ENCODE measurements at places on chromosomes 2 and 18.
A peak's percentile ranks its signal among the peaks of the same experiment; 100 is the strongest.

DNA sequence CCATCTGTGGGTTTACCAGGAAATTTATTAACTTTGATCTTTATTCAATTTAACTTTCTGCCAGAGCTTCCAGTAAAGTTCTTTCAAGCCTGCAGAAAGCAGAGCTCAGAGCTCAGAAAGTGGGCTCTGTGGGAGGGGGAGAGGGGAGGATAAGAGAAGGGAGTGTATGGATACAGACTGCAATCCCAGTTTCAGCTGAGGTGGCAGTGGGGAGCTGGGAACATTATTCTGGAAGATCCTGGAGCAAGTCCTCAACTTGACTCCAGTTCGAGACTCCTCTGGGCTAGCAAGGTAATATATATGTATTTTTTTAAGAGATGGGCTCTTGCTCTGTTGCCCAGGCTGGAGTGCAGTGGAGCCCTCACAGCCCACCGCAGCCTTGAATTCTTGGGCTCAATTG is 108.9 kb upstream of the NABP1 start:
- peak; percentile 35 for ATAC-seq

DNA sequence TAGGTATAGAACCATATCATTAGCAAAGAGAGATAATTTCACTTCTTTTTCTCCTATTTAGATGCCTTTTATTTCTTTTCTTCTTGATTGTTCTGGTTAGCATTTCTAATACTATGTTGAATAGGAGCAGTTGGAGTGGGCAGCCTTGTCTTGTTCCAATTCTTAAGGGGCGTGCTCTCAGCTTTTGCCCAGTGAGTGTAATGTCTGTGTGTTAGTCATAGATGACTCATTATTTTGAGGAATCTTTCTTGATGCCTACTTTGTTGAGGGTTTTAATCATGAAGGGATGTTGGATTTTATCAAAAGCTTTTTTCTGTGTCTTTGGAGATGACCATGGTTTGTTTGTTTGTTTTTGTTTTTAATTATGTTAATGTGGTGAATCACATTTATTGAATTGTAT is 1453.1 kb upstream of the SLC39A10 start:
- ATAC-seq: peak; percentile 84

GRCh38 chr2:128343459-128343858 is 24.8 kb upstream of the HS6ST1 start:
- no peak for ATAC-seq

DNA sequence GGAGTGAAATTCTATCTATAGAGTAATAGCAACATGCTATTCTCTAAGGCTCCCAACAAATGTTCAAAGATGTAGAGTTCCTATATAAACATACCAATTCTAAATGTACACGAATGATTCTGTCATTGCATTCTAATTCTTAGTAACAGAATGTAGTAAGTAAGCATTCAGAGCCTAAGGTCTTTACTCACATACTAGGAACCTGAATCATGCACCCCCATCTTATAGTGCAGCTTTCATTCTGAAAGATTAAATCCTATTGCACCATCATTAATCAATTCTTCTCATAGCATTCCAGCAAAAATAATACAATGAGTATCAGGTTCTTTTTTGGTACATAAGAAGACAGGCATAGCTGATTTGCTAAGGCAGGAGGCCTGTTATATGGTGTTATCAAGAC is 230.0 kb downstream of the NCKAP5 start:
- no peak for ATAC-seq

DNA sequence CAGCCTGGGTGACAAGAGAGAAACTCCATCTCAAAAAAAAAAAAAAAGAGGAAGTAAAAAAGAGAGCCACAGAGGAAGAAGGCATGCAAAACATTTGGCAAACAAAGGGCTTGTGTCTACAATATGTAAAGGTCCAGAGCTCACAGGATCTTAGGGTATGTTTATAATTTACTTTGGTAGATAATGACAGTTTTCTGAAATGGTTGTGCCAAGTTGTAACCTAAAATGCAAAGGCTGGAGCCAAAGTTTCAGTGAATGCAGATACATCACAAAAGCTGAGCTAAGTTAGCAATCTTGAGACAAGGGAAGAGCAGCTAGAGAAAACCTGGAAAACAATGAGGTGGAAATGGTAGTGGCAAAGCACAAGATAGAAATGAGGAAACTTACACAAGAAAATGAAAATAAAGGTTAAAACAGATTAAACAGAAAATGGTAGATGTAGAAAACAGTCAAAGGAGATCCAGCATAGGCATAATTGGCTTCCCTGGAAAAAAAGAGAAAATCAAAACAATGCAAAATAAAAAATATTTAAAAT is 77.5 kb upstream of the HK2 start:
- ATAC-seq: no peak

DNA sequence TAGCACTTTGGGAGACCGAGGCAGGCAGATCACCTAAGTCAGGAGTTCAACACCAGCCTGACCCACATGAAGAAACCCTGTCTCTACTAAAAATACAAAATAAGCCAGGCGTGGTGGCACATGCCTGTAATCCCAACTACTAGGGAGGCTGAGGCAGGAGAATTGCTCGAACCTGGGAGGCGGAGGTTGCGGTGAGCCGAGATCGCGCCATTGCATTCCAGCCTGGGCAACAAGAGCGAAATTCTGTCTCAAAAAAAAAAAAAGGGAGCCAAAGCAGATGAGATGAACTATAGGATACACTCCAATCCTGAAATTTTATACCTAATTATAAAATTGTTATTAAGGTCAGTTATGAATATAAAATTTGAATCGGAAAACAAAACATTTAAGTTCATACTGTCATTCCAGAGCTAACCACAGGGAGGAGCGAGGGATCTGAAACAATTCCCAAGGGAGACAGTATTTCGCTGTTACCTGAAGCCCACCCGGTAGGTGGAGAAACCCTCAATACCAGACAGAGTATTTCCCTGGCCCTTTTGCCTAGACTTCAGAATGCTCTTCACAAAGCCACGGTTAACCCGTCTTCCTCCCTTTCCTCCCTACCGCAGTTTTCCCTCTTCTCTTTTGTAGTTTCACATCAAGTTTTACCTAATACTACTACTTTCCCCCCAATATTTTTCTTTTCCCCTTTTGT is 1.4 kb downstream of the PPM1G start:
- peak; percentile 15 for ATAC-seq

- no peak for ATAC-seq
These were observed 103.5 kb downstream of the UPP2 start for GRCh38 chr2:158205215-158205614.

GRCh38 chr2:104570259-104570658 is 283.7 kb upstream of the POU3F3 start:
- ATAC-seq: no peak

DNA sequence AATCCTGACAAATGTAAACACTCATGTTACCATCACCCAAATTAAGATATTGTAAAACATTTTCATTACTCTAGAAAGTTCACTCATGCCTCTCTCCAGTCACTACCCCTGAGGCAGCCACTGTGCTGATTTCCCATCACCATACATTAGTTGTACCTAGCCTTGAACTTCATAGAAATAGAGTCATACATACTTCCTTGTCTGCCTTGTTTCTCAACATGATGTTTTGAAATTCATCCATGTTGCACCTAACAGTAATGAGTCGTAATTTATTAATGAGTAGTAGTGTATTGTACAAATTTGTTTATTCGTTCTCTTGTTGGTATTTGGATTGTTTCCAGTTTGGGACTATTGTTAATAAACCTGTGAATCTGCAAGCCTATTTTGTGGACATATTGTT is 49.0 kb upstream of the TWSG1 start:
- ATAC-seq: no peak

DNA sequence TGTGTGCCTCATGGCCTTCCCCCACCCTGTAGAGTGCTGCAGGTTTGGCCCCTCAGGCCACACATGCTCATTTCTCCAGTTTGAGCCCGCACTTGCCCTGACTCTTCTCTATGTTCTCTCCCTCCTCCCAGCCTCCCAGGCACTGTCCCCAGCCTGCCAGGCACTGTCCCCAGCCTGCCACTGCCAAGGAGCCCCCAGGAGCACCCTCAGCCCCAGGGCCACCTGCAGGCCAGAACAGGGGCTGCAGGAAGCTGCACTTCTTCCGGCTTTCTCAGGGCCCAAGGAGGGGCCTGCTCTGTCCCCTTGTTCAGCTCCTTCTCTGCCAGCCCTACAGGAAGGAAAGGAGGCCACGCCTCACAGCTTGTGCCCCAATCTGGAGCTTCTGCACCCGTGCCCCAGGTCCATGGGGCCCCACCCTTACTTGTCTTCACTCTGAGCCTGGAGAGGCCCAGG is 31.6 kb downstream of the CYP26B1 start:
- ATAC-seq: peak; percentile 69

DNA sequence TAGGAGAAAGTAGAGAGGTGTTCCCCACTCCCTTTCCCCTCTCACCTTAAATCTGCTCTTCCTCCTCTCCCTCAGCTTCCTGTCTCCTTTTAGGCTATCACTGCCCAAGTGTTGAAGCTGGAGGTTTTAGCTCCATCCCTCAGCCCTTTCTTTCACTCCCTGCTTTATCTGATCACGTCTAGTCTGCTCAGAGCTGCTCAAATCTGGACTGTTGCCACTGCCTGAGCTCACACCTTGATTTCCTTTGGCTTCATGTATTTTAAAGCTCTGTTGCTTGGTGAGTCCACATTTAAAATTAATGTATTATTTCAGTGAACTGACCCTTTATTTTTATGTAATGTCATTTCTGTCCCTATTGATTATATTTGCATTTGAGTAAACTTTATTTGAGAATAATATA is 236.6 kb downstream of the PTGR3 start:
- ATAC-seq: no peak

GRCh38 chr2:36389091-36389564 is 33.5 kb downstream of the CRIM1 start:
- peak; percentile 54 for ATAC-seq

DNA sequence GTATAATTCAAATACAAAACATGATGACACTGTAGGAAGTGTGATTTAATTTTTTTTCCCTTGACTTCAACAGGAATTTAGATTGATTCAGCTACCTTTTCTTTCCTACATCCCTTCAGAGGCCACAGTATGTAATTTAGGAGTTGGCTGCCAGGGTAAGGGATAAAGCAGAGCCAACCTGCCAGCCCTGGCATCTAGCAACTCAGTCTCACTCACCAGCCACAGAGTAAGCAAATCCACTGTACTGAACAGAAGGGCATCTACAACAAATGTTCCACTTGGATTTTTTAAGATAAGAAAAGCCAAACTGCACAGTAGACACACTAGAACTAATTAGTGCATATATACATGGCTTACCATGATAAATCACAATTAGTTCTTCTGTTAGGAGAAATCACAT is 54.3 kb upstream of the PEX13 start:
- no peak for ATAC-seq
